ENCODE measurements at places on chromosomes 1 and 21.

GRCh38 chr1:203609979-203610493 is 16.6 kb upstream of the ATP2B4 start:
- DNase-seq, result no peak

DNA sequence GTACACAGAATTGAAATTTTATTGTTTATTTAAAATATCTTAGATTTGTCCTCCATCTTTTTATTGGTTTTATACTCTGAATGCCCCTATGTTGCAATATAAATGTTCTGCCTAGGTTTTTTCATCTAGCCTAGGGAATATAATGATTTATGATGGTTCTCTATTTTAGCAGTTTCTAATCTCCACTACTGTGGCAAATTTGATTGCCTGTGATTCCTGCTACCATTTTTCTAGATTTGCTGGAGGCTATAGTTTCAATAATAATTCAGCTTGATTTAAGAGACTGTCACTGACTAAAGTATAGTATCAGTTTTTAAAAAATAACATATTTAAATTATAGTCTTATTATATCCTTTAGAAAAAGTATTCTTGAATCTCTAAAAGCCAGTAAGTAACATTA is 90.5 kb downstream of the USP25 start:
- DNase-seq, result no peak

GRCh38 chr1:189350983-189351616 is 1126.6 kb downstream of the BRINP3 start:
- DNase-seq, result no peak

DNA sequence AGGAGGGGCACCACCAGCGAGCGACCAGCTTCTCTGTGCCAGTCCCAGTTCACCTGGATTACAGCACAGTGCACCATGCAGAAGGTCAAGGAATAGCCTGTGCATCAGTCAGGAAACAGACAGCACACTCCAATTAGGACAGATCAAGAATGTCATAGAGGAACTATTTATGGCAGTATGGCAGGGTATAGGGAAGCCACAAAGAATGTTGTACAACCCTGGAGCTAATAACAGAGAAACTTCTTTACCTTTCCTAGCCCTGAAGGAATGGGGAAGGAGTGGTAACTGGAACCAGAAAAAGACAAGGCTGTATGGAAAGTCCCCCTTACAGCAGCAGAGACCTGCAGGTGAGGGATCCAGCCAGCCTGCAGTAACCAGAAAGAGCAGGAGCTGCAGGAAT is 87.8 kb upstream of the USP24 start:
- DNase-seq, result no peak

GRCh38 chr1:201334325-201335173 is 42.9 kb downstream of the TNNT2 start:
- DNase-seq, result no peak

DNA sequence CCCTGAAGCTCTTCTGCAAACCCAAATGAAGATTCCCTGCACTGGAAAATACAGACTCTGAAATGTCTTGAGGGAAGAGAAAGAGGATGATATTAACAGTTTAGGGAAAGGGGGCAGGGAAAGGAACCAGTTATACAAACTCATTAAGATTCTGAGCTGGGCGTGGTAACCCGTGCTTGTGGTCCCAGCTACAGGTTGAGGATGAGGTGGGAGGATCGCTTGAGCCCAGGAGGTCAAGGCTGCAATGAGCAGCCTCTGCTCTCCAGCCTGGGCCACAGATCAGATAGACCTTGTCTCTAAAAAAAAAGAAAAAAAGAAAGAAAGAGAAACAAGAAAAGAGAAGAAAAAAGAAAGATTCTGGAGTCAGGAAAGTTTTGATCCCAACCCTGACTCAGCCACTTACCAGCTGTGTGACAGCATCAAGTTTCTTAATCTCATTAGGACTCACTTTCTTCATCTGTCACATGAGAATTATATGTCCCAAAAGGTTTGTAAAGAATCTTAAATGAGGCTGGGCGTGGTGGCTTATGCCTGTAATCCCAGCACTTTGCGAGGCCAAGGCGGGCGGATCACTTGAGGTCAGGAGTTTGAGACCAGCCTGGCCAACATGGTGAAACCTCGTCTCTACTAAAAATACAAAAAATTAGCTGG is 53.9 kb downstream of the OPTC start:
- DNase-seq, result no peak

- DNase-seq, result no peak
These were observed 107.5 kb downstream of the MRPS6 start for GRCh38 chr21:34180826-34181359.

DNA sequence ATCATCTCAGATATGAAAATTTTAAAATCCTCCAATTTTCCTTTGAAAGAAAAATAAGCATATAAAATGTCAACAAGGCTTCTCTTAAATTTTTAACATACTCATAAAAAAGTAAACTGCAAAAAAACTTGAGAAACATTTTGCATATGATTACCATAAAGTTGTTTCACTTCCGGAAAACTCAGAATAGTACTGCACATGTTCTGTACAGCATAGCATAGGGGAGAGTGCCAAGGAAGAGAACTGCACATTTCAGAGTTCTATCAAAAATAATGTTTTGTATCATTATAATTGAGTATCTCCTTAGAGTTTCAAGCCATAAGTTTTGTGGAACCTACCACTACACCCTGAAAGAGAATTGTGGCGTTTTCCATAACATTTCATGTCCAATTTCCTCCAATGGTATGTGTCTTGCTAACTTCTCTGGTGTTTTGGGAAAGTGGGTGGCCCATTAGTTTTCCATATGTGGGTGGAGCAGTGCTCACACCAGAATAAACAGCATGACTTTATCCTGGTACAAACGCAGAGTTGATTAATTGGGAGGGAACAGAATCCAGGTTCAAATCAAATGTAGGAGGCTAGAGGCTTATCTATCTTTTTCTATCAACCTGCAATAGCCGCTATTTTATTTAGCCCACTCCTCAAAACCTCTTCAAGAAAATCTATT is 430.9 kb downstream of the LMO4 start:
- DNase-seq, result no peak

DNA sequence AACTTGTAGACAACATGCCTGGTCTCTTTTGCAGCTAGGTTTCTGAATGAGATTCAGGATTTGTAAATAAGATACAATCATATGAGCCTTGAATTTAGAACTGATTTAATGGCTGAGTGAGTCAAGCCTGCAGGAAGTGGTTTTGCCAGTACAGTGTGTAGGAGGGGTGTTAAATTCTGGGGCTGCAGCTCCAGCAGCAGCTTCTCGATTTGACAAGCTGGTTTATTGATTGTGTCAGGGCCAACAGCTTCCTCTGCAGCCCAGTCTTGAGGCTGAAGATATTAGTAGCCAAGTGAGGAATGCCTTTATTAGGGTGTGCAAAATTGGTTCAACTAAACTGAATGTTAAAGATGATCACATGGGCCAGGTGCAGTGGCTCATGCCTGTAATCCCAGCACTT is 11.5 kb upstream of the PLA2G5 start:
- DNase-seq, result peak; percentile 10

DNA sequence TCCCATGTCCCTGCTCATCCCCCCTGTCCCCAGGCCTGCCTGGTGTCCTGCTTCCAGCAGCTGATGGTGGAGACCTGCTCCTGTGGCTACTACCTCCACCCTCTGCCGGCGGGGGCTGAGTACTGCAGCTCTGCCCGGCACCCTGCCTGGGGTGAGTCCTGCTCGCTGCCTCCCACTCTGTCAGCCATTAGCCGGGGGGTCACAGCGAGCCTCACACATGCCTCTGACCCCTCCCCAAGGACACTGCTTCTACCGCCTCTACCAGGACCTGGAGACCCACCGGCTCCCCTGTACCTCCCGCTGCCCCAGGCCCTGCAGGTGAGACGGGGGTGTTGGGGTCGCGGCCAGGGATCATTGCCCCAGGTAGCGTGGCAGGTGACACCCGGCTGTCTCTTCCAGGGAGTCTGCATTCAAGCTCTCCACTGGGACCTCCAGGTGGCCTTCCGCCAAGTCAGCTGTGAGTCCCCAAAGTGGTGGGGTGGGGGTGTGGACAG is 10.0 kb downstream of the SCNN1D start:
- DNase-seq, result peak; percentile 34

DNA sequence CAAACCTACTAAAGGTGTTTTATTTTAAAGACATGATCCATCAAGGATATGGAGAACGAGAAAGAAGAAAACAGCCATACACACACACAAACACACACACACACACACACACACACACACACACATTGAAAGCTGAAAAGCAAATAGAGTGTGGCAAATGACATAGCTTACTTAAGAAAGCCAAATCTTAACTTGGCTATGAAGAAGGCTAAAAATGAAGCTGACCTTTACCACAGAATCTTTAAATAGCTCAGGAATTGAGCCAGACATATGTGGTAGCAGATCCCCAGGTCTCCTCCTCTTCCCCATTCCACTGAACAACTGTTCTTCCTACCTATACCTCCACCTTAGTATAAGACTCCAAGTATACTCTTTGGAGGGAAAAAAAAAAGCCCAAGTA is 185.6 kb downstream of the CLEC20A start:
- no peak for DNase-seq

GRCh38 chr1:209790286-209791193 is 6.2 kb upstream of the C1orf74 start:
- DNase-seq, result no peak

DNA sequence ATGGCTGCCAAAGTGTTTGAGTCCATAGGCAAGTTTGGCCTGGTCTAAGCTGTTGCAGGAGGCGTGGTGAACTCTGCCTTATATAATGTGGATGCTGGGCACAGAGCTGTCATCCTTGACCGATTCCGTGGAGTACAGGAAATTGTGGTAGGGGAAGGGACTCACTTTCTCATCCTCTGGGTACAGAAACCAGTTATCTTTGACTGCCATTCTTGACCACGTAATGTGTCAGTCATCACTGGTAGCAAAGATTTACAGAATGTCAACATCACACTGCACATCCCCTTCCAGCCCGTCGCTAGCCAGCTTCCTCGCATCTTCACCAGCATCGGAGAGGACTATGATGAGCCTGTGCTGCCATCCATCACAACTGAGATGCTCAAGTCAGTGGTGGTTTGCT is 215.8 kb upstream of the JUN start:
- no peak for DNase-seq

- no peak for DNase-seq
These were observed 41.3 kb upstream of the FHAD1 start for GRCh38 chr1:15205586-15206346.

- DNase-seq, result no peak
These were observed at the start of gene LCE3E for GRCh38 chr1:152566681-152567080. TSS of gene LCE3E (minus strand) at chr1:152566780. CDS start at chr1:152566208, 572 bp downstream.

- no peak for DNase-seq
These were observed 89.9 kb upstream of the SLC2A1 start for GRCh38 chr1:43048601-43049011.

DNA sequence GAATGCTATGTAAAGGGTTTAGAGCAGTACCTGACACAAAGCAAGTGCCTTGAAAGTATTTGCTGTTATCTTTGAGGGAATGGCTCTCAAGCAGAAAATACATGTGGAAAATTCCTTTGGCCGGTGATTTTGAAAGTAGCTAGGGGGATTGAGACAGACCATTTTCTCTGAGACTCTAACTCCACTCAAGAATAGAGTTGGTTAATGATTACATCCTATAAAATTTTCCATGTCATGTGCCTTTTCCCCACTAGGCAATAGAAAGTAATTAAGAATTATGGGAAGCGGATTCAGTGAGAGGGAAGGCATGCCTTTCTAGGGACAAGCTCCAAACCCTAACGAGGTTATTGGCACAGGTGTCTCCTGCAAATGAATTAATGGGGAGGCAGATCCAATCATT is 276.0 kb downstream of the GPATCH2 start:
- no peak for DNase-seq

- DNase-seq, result no peak
These were observed 155.7 kb downstream of the TNFSF18 start for GRCh38 chr1:172895050-172895460.

DNA sequence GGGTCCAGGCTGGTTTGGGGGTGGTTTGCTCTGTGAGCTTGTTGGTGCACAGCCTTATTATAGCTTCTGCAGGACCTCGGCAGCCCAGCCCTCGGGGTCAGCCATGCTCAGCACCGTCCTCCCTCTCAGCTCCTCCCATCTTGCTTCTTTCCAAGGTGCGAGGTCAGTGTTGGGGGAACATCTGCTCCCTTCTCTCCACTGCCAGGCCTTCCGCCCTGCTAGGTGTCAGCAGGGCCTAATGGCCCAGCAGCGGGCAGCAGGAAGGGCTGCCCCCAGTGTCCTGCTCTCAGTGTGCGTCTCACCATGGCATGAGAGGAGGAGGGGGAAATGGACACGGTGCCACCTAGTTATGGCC is 36.5 kb upstream of the LRRC3 start:
- DNase-seq, result no peak

GRCh38 chr1:198499588-198499987 is 40.9 kb downstream of the ATP6V1G3 start:
- DNase-seq, result no peak

DNA sequence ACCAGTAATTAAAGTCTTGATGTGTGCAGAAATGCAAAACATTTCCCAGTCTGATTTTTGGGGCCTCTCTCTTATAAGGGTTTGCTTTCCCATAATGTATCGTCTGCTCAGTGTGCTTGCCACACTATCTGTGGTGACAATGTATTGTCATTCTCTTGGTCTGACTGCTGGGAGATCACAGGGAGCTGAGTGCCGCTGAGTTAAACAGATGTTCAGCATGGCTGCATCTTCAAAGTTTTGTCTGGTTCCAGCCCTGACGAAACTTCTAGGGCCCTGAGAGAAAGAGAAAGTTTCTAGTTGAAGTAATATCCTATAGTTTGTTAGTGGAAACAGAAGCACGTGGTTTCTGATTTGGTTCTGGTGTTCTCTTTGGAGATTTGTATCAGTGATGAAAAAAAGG is 42.6 kb downstream of the DNM3 start:
- no peak for DNase-seq

DNA sequence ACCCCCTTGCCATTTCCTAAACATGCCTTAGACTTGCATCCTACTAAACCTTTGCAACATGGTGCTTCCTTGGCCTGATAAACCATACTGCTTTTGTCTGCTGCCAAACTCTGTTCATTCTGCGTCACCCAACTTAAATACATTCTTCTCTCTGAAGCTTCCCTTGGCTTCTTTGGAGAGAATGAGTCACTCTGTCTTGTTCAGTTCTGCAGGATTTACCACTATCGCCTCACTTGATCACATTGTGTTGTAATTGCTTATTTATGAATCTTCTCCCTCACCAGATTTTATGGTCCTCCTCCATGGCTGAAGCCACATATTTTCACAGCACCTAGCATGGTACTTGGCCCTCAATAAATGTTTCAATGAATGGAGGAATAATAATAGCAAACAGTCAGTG is 21.7 kb upstream of the TUT4 start:
- no peak for DNase-seq
